Effector CD4-positive, alpha-beta T cell (primary cell): ENCODE measurements at places on chromosomes 11 and 22.

DNA sequence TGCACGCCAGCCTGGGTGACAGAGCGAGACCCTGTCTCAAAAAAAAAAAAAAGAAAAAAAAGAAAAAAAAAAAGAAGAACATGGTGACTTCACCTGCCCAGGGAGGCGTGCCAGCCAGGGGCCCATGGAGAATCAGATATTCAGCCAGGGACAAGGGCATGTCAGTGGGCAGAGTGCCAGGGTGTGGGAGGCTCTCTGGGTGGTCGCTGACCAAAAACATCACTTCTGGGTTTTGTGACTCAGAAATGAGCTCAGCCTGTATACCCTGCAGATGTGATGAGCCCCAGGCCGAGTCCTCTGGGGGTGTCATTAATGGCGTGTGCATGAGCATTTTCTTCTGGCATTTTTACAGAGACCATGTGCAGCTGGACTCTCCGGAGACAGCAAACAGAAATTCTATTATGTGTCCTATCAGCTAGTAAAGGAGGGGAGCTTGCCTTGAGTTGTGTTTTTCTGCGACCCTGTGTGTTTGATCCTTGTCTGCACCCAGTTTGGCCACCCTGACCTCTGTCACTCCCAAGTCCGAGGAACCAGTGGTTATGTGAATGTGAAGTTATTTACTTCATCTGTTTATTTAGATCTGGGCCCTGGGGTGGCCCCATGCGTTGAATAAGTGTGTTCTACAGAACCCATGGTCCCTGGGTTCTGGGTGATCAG lies 53.6 kb downstream of the BCR start:
- DNase-seq, result no peak

DNA sequence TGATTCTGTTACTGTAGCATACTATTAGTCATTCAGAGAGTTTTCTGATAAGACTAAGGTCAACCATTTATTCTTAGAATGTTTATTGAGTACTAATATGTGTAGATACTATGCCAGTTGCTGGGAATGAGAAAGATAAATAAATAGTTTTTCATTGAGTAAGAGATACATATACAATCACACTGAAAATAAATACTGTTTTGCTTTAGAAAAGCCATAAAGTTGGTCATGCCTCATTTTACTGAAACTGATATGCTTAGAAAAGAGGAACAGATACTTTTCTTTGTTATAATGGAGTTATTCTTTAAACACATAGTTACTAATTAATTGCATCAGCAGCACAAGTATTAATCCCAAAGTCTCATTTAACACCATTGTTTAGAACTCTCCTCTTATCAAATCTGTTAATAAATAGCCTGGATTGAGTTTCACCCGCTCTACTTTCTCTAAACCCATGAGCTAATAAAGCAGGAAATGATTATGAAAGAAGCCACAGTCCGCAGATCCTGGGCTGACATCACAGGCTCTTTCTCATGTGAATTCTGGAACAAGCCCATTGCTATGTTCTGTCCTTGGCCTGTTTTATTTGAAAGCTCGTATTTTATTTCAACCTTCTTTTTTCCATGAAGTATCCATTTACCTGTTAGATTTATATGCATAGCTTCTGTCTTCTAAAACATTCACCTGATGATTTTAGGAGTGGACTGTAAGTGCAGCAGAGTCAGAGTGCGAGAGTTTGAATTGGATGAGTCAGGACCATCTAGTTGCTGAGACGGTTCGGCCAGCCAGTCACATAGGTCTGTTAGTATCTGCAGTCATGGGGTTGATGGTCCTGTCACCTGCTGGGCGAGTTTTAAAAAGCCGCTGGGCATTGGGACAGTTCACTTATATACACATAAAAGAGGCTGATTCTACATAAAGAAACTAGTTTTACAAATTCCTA lies 35.5 kb downstream of the PIWIL4 start:
- DNase-seq, result no peak

GRCh38 chr11:10486161-10486840 lies 31.2 kb downstream of the AMPD3 start:
- DNase-seq, result no peak

- DNase-seq, result no peak
These were observed 46.1 kb downstream of the RRAS2 start for GRCh38 chr11:14312736-14313438.

GRCh38 chr11:68665436-68665835 lies 18.9 kb upstream of the GAL start:
- no peak for DNase-seq

GRCh38 chr11:12232817-12233601 lies 122.6 kb downstream of the MICAL2 start:
- DNase-seq, result no peak

DNA sequence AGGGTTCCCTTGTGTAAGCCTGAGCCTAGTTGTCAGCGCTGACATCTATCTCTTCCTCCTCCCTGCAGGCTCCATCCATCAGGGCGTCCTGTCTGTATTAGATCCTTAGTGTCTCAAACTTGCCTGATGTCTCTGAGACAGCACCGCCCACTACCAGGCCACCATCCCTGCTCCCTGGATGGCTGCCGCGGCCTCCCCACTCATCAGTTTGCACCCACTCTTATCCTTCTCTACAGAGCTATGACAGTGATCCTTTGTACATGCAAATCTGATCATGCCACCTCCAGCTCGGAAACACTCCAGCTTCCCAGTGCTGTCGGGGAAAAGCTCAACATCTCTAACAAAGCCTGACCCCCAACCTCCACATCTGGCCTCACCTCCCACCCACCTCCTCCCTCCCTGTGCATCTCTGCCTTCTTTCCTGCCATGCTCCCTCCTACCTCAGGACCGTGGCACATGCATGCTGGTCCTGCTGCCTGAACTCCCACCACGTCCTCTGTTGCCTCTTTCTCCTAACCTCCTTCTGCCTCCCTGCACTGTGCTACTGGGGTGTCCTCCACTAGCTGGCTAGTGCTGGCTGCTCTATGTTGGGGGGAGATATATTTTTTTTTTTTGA lies 61.6 kb upstream of the EIF3D start:
- DNase-seq, result no peak

GRCh38 chr11:405954-406795 lies 8.6 kb downstream of the SIGIRR start:
- DNase-seq, result no peak

GRCh38 chr11:30349885-30350284 lies 27.0 kb downstream of the ARL14EP start:
- DNase-seq, result no peak

GRCh38 chr11:60077981-60078380 lies 10.5 kb upstream of the MS4A2 start:
- no peak for DNase-seq

DNA sequence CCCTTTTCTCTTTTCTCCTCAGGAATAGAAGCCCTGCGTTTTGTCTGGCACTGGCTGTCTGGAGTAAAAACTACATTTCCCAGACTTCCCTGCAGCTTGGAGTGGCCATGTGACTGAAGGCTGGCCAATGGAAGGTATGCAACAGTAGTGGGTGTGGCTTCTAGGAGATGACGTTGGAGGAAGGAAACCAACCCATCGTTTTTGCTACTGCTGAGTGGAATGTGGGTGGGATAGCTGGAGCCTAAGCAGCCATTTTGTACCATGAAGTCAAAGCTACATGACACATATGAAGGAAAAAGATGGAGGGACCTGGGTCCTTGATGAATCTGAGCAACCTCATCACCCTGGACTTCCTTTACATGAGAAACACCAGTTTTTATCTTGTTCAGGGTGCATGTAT lies 19.6 kb downstream of the FGF3 start:
- no peak for DNase-seq

- no peak for DNase-seq
These were observed 188 bp upstream of the MTNR1B start for GRCh38 chr11:92969293-92969633.

GRCh38 chr11:68825571-68825970 lies 16.1 kb downstream of the CPT1A start:
- peak; percentile 46 for DNase-seq

DNA sequence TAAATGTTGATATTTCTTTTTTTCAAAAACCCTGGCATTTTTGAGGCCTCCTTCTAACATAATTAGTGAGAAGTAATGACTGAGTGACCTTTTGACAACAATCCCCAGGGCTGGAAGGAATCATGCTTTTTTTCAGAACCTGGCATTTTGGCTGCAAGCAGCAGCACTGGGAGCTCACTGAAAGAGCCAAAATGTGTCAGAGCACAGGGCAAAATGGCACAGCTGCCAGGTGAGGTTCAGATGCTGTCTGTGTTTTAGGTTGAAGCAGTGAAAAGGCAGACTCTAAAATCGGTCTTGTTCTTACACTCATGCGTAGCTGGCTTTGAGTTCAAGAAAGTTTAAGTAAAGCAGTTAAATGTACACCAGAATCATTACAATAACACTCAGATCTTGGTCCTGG lies 1063.8 kb downstream of the DLG2 start:
- DNase-seq, result no peak

GRCh38 chr11:116334596-116334995 lies 438.2 kb downstream of the BUD13 start:
- DNase-seq, result no peak

- no peak for DNase-seq
These were observed 85.6 kb downstream of the PIWIL4 start for GRCh38 chr11:94652735-94653284.

DNA sequence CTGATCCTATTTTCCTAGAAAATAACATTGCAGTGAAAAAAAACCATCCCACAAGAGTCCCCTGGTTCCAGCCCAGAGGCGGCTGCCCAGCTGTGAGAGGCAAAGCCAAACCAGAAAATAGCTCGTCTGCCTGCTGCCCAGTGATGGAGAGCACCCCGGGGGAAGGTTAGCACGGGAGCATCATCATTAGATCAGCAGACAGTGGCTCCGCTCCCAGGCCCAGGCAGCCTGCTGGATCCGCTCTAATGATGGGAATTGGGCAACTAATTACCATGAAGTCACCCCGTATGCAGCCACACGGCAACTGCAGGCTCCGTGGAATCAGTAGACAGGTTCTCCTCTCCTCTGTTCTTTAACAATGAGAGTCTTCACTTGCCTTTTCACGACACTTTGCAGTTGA lies 17.1 kb upstream of the B3GAT1 start:
- DNase-seq, result no peak
